ENCODE measurements at places on chromosomes 2 and 18. TPM values are rescaled to one million over a fixed set of nuclear protein-coding genes. Genes with fewer than 3 reads are reported as not detected.

GRCh38 chr2:132788310-132788838 lies 118.4 kb upstream of the LYPD1 start:
- H3K36me3 ChIP-seq: peaks cover 5% of the 10 kb centered on the region
- no peak overlapping the region for H3K4me3 ChIP-seq
- no peak overlapping the region for H3K27ac ChIP-seq
- DNase-seq: no peak
- no peaks in the 10 kb centered on the region for H3K4me1 ChIP-seq

GRCh38 chr2:157868993-157869392 lies 7.1 kb downstream of the ACVR1 start:
- peaks cover 8% of the 10 kb centered on the region for H3K36me3 ChIP-seq
- H3K4me1 ChIP-seq: peaks cover 79% of the 10 kb centered on the region
- no peak overlapping the region for H3K27ac ChIP-seq
- H3K27me3 ChIP-seq: no peaks in the 10 kb centered on the region
- no peak overlapping the region for H3K4me3 ChIP-seq
- DNase-seq: no peak

DNA sequence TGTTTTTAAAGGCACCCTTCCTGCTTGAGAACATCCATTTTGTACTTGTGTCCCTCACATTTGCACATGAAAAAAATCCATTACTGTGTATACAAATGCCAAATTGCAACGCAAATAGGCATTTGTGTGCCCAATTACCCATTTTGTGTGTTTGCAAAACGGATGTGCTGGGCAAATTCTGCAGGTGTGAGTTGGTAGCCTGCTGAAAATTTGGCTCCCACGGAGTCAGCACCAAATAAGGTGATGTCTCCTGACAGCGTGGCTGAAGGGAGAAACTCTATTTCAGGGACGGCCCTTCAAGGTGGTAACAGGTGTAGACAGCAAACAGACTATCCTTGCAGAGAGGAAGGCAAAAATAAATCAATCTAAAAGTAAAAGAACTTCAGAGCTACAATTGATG lies 661.1 kb downstream of the BCL11A start:
- no peaks in the 10 kb centered on the region for H3K36me3 ChIP-seq
- H3K4me1 ChIP-seq: no peaks in the 10 kb centered on the region
- H3K27ac ChIP-seq: no peak overlapping the region
- no peak for DNase-seq
- H3K27me3 ChIP-seq: no peaks in the 10 kb centered on the region

DNA sequence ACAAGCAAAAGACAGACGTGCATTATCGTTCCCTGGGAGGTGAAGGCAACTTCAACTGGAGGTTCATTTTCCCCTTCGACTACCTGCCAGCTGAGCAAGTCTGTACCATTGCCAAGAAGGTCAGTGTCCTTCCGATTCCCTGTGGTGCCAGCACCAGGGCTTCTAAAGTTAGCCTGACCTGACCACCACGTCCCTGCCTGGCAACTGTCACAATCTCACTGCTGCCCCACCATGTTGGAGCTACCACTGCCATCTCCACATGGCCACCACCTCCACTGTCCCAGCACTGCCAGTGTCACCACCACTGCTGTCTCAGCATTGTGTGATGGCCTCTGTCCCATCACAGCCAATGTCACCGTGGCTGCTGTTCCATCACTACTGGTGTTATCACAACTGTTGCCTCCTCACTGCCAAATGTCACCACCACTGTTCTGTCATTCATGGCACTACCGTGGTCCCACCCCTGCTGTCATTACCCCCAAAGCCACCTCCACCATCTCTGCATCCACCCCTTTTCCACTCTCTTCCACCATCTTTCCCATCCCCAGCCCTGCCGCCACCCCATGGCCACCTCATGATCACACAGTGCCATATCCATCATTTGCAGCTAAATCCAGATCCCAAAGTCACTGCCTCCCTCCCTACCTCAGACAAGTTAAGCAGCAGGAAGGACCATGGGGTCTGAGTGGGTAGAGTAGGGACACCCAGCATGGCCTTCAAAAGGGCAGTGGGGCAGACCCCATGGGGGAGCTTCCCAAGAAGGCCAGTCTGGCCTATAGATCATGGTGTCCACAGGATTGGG lies 216.5 kb downstream of the DYSF start:
- peaks cover 30% of the 10 kb centered on the region for H3K27me3 ChIP-seq
- peaks cover 7% of the 10 kb centered on the region for H3K4me1 ChIP-seq
- no peaks in the 10 kb centered on the region for H3K36me3 ChIP-seq
- H3K27ac ChIP-seq: no peak overlapping the region
- DNase-seq: no peak

DNA sequence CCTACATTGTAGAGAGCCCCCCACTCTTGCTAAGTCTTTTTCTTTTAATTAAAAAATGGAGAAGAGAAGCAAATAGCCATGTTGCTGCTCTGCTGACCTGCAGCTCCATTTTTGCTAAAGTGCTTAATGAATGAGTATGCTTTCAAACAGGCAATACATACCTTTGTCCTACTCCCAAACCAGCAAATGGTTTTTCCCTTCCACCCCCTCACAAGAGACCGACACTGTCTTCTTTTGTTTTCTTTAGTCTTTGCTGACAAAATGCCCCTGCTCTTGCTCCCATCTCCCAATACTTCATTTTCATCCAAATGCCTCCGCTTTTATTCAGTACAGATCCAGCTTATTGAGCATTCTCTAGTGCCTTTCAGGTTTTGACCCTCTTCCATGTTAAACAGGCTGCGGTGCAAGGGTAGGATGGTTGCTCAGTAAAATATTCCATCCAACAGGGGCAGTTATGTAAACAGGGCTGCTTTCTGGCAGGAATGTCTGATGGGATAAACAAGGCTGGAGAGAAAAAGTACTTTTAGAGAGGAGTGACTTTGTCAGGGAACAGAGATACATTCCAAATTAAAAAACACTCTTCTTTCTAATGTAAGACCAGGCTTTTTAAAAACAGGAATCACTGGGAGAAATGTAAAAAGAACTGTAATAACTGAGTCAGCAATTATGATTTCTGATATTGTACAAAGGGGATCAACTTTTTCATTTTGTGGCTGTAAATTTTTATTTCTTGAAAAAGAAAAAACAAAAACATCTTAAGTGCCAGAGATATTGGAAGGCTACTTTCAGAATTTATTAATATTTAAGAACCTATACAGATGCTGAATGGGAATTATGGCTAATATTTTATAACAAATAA lies 136.8 kb downstream of the MEP1B start:
- no peaks in the 10 kb centered on the region for H3K27me3 ChIP-seq
- H3K4me3 ChIP-seq: no peak overlapping the region
- no peak overlapping the region for H3K27ac ChIP-seq
- H3K36me3 ChIP-seq: no peaks in the 10 kb centered on the region
- H3K4me1 ChIP-seq: no peaks in the 10 kb centered on the region
- DNase-seq: no peak

DNA sequence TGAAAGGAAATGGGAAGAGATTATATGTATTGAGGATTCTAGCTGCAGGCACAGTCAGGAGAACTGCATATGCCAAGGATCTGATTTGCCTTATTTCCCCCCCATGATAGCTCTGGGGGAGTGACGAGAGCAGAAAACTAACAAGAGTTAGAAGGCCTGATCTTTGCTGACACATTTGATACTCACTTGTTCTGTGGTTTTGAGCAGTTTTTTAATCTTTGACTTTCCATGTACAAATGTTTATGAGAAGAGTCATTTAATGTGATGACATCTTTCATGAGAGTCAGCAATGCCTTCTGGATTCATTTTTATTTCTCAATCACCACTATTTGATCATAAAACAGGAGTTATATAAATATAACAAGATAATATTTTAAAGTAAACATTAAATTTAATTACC lies 12.7 kb upstream of the SERPINB7 start:
- DNase-seq: peak; percentile 81
- H3K27me3 ChIP-seq: no peaks in the 10 kb centered on the region
- peak overlapping the region; percentile 75 for H3K27ac ChIP-seq
- peaks cover 32% of the 10 kb centered on the region for H3K36me3 ChIP-seq
- H3K4me1 ChIP-seq: peaks cover 58% of the 10 kb centered on the region

GRCh38 chr2:58720770-58721697 lies 479.9 kb upstream of the FANCL start:
- no peaks in the 10 kb centered on the region for H3K36me3 ChIP-seq
- no peak overlapping the region for H3K27ac ChIP-seq
- no peak overlapping the region for H3K4me3 ChIP-seq
- DNase-seq: no peak
- H3K27me3 ChIP-seq: no peaks in the 10 kb centered on the region

DNA sequence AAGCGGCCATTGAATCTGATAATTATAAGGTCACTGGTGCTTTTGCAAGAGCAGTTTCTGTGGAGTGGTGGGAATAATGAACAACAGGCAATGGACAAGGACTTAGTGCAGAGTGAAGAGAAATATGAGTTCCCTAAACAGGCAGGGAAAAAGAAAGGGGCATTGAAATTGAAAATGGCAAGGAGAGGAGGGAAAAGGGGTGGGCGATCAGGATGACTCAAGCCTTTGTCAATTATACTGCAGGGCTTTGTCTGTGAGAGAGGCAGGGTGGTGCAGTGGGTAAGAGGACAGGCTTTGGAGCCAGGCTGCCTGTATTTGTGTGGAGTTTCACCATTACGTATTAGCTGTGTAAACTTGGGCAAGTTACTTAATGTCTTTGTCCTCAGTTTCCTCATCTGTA lies 29.5 kb upstream of the PAIP2B start:
- DNase-seq: no peak
- H3K36me3 ChIP-seq: no peaks in the 10 kb centered on the region
- H3K27ac ChIP-seq: no peak overlapping the region
- no peak overlapping the region for H3K4me3 ChIP-seq
- H3K4me1 ChIP-seq: no peaks in the 10 kb centered on the region

DNA sequence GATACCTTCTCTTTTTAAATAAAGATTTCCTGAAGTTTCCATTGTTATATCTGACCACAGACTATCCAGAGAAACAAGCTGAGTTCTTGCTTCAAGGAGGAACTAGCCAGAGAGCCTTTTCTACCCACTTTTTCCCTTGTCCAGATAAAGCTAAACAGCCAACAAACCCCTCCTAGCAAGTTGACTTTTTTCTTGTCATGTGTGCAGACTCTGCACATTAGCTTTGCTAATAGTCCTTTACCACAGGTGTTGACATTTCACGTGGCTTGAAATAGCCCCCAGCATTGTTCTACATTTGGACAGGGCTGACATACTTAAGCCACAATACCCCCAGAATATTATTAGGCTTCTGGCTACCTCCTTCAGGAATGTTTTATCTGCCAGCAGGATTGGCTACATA lies 40.7 kb downstream of the PCBP1 start:
- H3K27me3 ChIP-seq: peaks cover 9% of the 10 kb centered on the region
- H3K27ac ChIP-seq: no peak overlapping the region
- peaks cover 63% of the 10 kb centered on the region for H3K4me1 ChIP-seq
- H3K36me3 ChIP-seq: no peaks in the 10 kb centered on the region
- no peak overlapping the region for H3K4me3 ChIP-seq

Gene KIAA2012
- 0.40 TPM for total RNA-seq

Gene TLX2
- total RNA-seq: 0.17 TPM

Gene UNC50
- 41.2 TPM for total RNA-seq

Gene HADHA
- total RNA-seq: 125 TPM
